ENCODE measurements at places on chromosomes 6 and 20. TPM values are rescaled to one million over a fixed set of nuclear protein-coding genes. Genes with fewer than 3 reads are reported as not detected.

MAP1LC3A gene
- total RNA-seq = 88.1 TPM

NEURL2 gene
- 25.8 TPM for total RNA-seq

LINC00237 gene
- not detected for total RNA-seq

DEFB126 gene
- total RNA-seq = not detected

DNA sequence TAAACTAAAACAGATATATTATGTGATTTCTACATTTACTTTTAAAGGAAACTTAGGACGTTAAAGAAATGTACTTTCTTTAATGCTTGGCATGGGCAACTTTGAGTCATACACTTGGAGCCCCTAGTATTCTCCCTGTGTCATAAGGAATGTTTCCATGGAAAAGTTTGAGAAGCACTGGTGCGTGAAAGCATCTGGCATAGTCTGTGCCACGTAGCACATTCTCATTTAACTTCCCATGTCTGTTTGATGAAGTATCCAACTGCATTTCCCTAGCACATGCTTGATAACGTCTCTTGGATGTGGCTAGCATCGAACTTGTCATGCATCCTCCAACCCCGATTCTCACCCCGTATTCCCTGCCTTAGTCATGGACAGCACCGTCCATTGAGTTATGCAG is 172.0 kb downstream of the TBC1D7 start:
- no peak for DNase-seq

GRCh38 chr6:89734526-89734925 is 85.1 kb downstream of the MDN1 start:
- no peak for DNase-seq

DNA sequence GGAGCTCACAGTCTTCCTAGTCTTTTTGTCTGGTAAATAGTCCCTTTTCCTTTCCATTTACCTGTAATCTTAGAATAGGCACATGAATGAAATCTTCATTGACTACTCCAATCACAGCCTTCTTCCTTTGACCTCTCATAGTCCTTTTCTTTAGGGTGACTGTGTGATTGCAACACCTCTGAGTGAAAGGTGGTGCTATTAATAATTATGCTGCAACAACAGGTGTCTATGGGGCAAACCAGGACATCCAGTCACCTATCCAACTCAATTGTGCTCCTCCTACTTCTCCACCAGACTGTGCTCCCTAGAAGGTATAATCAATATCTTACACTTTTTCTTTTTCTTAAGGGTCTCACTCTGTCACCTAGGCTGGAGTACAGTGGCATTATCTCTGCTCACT is 29.4 kb downstream of the RIPOR2 start:
- no peak for DNase-seq

DNA sequence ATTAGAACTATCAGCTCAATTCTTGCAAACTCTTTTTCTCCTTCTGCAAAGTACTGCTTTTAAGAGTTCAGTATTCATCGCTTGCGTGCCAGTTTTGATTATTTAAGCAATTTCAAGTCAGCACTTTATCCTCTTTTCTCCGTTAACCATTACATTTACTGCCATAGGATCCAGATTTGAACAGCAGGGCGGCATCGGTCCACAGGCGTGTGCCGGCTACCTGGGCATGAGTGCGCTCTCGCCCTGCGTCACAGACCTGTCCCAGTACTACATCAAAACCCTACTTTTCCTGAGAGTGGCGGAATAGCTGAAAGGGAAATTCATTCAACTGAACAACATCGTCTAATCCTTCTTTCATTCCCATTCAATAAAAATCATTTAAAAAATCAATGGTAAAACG is 53.4 kb downstream of the MYLK4 start:
- no peak for DNase-seq

DNA sequence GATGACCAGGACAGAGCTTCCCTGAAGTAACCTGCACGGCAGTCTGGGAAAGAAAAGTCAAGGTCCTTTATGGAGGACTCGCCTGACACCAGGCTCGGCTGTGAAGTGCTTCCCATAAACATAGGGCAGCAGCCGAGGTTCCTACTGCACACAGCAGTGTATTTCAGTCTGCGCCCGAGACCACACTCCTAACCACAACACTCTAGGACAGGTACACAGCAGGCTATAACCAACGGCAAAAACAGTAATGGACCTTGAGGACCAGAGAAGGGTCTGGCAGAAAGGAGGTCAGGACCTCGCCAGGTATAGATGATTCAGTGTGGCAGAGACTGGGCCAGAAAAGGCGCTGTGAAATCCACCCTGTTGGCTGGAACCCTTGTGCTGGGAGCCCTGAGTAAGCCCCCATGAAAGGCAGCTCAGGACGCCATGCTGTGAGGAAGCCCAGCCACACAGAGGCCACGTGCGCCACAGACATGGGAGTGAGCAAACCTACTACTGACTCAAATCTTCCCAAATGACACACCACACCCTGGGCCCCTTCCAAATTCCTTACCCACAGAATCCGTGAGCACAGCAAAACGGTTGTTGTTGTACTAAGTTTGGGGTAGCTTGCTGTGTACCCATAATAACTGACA is 129.6 kb upstream of the CST7 start:
- DNase-seq = no peak

DNA sequence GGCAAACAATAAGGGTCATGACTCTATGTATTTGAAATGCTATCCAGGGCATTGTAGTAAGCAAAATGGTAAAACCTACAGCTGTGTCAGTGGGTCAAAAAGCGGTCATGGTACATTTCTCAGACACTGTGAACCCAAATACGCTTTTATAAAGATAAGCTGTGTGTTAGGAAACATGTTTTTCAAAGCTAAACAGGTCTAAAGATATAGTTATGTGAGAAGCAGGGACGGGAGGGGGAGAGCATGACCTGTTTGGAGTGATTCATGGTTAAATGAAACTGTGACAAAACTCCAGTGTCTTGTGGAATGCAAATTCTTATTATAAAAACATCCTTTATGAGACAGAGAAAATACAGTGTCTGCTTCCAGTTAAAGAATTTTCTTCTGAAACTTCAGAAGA is 205.4 kb upstream of the BMP2 start:
- DNase-seq = no peak

DNA sequence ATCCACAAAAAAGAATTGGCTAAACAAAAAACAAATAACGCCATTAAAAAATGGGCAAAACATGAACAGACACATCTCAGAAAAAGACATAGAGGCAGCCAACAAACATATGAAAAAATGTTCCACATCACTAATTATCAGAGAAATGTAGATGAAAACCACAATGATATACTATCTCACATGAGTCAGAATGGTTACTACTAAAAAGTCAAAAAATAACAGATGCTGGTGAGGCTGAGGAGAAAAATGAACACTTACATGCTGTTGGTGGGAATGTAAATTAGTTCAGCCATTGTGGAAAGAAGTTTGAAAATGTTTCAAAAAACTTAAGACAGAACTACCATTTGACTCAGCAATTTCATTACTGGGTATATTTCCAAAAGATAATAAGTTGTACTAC is 430.1 kb upstream of the JAG1 start:
- DNase-seq = no peak

Measured in sigmoid colon (tissue), 7 donors.